Stomach (tissue), 19 donors: ENCODE measurements at places on chromosomes 5 and 9.

DNA sequence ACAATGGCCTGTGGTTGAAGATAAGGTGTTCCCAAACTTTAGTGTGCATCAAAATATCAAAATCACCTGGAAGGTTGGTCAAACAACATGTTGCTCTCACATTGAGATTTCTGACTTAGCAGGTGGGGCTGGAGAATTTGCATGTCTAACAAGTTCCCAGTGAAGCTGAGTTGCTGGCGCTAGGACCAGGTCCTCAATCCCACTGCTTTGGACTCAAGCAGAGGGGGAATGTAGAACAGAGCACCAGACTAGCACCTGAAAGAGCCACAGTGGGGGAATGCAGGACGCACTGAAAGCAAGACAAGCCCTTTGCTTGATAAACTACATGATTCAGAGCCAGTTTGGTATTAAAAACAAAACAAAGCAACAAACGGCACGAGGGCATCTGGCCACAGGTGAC lies 458.1 kb downstream of the MTRR start:
- no peak for DNase-seq

- DNase-seq: no peak
Observed at GRCh38 chr9:96057155-96057554, 181.7 kb downstream of the ERCC6L2 start.

GRCh38 chr5:172624996-172625964 lies 15.8 kb upstream of the NEURL1B start:
- DNase-seq: no peak

GRCh38 chr9:93161786-93162562 lies 22.0 kb upstream of the WNK2 start:
- DNase-seq: no peak

GRCh38 chr5:118675247-118675646 lies 313.1 kb downstream of the DTWD2 start:
- DNase-seq: no peak

DNA sequence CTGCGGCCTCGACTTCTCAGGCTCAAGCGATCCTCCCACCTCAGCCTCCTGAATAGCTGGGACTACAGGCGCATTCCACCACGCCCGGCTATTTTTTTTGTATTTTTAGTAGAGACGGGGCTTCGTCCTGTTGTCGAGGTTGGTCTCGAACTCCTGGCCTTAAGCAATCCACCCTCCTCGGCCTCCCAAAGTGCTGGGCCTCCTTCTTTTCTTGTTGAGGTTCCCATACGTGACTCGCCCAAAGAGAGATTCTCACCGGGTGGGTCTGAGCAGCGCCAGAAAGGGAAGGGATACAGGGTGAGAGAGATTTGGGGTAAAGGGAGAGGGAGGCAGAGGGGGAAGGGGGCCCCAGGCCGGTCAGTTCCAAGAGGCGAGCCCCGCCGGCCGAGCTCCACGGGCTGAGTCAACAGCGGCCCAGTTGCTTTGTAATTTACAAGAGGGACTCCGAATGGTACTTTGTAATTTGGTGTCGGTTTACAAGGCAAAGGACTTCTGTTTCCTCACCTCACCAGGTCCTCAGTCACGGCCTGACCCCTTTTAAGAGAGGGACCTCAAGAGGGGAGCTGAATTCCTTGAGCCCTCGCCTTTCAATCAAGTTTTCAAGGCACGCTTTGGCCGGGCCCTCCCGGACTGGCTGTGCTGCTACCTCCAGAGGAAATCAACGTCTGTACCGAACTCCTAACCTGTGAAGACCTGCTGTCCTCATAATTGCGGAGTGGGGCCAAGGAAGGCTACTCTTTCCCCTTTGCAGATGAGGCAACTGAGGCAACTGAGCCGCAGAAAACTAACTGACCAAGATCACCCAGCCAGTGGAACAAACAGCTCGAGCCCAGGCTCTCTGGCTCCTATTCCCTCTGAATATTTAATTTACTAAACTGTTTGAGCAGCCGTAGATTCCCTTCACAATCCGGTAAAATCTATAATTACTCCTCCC lies 3.3 kb upstream of the DMRT2 start:
- no peak for DNase-seq

DNA sequence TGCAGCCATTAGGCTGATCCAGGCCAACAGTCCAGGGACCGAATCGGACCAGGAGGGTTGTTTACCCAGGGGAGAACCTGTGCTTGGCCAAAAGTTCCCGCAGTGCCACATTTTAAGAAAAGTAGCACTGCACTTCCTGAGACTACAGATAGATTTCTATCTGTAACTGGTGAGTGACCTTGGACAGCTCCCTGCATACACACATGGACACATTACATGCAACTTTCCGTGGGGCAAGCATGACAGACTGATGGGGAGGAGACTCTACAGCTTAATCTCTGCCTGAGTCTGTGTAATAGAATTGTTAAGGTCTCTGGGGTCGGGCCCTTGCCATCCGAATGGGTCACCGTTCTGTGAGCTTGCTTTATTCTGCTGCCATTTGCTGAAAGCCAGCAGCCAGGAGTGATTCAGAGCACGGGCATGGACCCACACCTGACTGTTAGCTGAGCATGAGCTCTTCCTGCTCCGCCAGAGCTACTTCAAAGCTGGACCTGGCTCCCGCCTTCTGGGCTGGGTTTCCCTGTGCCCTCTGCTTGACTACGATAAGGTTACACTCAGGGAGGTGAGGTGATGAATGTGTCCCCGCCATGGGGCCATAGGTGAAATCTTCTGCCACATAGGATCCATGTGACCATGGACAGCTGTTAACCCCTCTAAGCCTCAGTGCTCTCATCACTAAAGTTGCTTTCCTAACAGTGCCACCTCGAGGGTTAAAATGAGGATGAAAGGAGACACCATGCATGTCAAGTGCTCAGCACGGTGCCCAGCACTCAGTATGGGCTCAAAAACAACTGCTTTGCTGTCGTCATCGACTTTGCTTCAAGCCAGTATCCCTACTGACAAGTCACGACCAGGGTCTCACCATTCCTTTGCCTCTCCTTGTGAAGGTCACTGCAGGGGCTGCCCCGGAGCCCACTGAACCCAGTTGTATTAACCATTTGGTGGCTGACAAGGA lies 200.0 kb downstream of the MELK start:
- peak; percentile 62 for DNase-seq

- peak; percentile 37 for DNase-seq
Observed at GRCh38 chr5:72951671-72952468, 4.0 kb upstream of the FCHO2 start.

DNA sequence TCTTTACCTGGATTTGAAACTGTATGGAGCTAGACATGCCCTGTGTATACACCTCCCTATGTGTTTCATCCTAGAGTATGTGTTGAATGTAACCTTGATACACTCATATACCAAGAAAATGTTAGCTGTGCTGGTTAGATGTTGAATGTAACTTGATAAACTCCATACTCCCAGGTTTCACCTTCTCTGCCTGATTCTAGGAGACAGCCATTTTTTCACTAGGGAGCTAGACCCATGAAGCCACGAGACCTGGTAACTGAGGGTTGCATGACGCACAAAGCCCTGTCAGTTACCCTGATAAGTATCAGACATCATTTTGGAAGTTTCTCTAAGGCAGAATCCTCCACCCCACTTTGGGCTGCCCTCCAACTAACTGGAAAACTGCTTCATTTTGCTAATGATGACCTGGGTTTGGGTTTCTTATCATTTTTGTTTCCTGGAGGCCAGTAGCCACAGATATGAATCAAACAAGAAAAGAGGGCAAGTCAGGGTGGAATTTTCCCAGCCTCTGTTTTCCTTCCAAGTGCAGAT lies 478.5 kb upstream of the KIF2A start:
- no peak for DNase-seq

DNA sequence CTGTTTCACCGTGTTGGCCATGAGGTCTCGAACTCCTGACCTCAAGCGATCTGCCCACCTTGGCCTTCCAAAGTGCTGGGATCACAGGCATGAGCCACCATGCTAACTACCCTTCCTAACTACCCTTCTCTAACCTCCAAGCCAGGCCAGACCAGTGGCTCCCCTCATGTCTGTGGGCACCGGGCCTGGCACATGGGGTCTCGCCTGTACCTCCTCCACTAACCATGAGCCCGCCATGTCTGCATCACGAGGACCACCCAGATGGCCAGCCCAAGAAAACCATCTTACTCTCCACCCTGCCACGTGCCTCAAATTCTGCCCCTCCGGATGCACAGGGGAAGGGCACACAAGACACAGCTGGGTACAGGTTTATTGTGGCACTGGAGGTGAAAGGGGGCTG lies 9.6 kb upstream of the DBN1 start:
- no peak for DNase-seq

DNA sequence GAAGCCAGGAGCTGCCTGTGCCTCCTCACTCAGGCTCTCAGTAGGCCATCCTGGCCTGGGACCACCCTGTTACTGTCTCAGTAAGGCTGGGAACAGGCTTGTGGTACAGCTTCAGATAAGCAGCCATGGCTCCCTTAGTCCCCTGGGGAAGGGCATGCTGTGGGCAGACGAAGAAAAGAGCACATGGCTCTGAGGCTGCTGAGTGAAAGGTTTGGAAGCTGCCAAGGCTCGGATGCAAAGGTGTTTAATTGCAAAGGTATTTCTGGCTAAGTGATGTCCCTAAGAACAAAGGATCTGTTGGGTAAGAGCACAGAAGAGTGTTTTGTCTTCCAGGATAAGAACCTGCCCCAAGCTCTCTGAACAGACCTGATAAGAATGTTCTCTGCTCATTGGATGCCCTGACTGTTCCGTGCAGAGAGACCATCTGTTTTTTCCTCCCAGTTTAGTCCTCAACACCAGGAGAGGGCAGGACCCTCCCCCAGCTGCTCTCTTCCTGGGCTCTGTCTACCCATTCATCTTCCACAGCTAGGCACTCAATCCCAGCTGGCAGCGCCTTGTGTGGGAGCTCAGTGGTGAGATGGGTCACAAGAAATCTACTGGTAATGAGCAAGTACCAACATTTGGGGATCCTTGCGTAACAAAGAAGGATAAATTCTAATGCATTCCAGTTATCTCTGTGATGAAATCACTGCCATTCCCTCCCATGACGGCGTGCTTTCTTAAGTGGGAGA lies 17.7 kb downstream of the ANGPTL2 start:
- no peak for DNase-seq

DNA sequence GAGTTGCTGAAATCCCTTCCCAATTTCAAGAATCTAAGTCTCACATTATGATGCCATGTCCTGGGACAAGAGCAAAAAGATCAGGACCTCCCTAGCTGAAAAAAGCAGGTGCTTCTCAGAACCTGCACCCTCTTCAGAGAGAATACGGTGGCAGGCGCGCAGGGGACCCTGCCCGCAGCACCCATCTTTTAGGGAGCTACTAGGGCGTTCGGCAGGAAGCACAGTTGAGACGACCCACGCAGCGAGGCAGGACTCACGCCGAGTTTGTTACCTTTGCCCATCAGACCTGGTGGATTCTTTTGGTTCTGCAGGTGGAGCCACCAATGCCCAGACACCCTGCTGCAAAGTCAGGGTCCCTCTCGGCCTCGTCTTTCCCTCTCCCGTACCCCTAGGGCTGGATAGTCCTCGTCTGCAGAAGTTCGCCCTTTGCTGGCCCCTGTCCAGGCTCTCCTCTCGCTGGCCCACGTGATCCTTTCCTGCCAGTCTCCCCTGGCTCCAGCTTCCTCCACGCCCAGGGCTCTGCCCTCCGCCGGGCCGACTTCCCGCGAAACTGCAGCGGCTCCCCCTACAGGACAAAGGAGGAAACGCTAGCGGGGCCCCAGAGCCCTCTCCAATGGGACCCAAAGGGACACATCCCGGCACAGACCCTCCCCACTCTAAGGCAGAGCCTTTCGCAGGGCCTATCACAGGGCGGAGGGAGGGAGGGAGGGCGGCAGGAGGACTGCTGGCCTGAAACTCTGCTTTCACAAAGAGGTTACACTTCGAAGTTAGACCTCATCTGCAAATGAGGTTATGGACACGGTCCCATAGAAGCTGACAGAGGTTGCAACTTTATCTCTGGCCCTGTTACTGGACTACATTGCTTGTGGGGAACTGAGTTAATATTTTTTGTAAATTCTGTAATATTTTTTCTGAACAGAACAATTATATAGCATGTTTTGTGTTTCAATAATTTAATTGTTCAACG lies 28.8 kb downstream of the TMEM174 start:
- peak; percentile 92 for DNase-seq

DNA sequence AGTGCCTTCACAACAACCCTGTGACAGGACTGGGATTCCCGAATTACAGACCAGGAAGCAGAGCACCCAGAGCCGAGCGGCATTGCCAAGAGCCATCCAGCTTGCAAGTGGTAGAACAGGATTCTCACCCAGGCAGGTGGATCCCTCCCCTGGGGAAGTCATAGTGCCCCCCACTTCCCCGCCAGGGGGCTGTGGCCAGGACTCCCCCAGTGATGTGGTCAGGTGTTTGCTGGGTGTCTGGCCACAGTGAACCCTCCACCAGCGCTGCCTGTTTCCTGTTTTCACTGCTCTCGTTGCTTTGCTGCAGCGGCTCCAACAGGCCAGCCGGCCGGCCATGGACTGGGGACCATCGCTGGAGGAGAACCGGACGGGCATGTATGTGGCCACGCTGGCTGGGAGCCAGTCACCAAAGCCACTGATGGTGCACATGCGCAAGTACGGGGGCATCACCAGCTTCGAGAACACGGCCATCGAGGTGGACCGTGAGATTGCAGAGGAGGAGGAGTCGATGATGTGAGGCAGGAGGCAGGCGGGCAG lies 19.3 kb downstream of the SLC6A7 start:
- DNase-seq: no peak
